ENCODE measurements at places on chromosomes 2 and 18. TPM values are rescaled to one million over a fixed set of nuclear protein-coding genes. Genes with fewer than 3 reads are reported as not detected.

GRCh38 chr2:45024097-45024496 is 14.8 kb upstream of the SIX2 start:
- DNase-seq, result no peak

GRCh38 chr2:12965540-12966269 is 249.0 kb downstream of the TRIB2 start:
- DNase-seq, result no peak

- DNase-seq, result no peak
Measured at GRCh38 chr18:25518716-25519053, 166.7 kb upstream of the ZNF521 start.

DNA sequence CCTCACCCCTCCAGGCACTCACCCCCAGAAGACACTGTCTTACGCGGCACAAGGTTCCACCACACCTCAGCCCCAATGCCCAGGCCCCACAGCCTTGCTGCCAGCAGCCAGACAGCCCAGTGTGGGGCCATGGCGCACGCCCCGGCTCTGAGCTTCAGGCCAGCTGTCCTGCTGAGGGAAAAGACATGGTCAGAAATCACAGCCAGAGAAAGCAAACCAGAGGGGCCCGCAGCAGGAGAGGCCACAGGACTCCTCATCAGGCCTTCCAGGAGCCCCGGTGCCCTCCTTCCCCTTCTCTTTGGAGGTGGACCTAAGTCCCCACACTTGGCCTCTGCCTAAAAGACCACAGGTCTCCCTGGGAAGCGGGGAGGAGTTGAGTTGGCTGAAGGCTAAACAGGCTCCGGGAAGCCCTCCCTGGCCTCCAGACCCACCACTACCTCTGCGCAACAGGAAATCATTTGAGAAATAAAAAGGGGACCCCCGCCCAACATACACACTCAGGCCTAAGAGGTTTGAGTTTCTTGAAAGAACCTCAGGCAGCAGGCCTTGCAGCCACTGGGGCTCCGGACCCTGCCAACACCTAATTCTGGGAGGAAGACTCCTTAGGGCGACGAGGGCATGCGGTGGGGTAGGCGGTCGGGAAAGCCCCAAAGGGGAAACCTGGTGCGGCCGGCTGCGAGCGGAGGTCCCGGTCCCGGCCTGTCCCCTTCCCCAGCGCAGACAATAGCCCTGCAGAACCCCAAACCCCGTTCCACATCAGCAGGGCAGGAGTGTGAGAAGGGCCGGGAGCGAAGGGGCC is 1.9 kb downstream of the SEMA4C start:
- DNase-seq, result no peak

DNA sequence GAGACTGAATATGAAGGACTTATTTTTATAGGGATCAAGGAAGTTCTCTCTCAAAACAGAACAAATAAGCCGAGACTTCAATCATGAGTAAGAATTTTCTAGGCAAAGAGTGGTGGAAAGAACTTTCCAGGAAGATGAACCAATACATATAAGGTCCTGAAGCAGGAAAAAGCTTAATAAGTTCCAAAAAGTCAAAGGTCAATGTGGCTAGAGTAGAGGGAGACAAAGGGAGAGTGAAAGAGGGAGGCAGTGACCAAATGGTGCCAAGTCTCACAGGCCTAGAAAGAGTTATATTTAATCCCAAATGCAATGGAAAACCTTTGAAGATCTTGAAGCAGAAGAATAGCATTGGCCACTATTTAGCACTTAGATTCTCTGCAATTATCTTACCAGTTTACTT is 56.0 kb downstream of the PDE11A start:
- DNase-seq, result no peak

GRCh38 chr2:197560146-197560665 is 44.3 kb downstream of the MOB4 start:
- DNase-seq, result no peak

DNA sequence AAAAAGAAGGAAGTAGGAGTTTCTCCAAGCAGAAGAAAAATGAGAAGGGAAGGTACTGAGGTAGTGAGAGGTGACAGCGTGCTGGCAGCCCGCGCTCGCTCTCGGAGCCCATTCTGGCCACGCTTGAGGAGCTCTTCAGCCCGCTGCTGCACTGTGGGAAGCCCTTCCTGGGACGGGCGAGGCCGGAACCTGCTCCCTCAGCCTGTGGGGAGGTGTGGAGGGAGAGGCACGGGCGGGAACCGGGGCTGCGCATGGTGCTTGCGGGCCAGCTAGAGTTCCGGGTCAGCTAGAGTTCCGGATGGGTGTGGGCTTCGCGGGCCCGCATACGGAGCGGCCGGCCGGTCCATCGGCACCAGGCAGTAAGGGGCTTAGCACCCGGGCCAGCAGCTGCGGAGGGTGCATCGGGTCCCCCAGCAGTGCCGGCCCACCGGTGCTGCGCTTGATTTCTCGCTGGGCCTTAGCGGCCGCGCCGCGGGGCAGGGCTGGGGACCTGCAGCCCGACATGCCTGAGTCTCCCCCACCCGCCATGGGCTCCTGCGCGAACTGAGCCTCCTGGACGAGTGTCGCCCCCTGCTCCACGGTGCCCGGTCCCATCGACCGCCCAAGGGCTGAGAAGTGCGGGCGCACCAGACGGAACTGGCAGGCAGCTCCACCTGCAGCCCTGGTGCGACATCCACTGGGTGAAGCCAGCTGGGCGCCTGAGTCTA is 11.1 kb upstream of the CYS1 start:
- DNase-seq, result no peak

- no peak for DNase-seq
Measured at GRCh38 chr2:21279525-21279924, 155.8 kb downstream of the TDRD15 start.

DNA sequence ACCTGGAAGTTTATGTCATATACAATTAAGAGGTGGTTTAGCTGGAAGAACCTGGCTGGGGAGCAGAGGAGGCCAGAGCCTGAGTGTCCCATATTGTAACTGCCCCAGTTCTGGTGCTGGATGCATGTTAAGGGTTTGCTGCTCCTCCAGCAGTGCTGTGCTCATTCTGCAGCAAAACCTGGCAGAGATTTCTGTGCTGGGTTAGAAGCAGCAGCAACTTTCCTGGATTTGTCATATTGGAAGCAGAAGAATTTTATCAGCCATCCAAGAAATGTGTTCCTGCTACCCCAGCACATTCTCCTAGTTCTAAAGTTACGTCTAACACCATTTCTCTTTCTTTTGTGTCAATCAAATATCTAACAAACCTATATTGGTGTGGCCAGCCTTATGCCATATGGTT is 284.1 kb downstream of the TDRD15 start:
- DNase-seq, result no peak

GRCh38 chr2:176682278-176682677 is 413.0 kb downstream of the MTX2 start:
- no peak for DNase-seq

DNA sequence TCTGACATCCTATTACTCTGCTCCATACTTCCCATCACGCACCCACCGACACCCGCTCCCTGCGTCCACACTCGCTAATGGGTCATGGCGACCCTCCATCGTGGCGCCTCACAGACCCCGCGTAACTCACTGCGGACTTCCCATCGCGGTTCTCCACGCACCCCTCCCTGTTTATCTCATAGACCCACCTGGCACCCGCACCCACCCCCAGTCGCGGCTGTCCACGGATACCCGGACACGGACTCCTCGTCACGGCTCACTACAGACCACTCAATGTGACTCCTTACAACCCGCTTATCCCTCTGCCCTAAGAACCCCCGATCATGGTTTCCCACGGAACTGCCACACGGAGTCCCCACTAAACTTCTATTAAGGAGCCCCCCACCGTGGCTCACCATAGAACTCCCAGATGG is 458 bp downstream of the CXXC1 start:
- no peak for DNase-seq

- no peak for DNase-seq
Measured at GRCh38 chr2:53964987-53965687, 5.7 kb downstream of the PSME4 start.

DNA sequence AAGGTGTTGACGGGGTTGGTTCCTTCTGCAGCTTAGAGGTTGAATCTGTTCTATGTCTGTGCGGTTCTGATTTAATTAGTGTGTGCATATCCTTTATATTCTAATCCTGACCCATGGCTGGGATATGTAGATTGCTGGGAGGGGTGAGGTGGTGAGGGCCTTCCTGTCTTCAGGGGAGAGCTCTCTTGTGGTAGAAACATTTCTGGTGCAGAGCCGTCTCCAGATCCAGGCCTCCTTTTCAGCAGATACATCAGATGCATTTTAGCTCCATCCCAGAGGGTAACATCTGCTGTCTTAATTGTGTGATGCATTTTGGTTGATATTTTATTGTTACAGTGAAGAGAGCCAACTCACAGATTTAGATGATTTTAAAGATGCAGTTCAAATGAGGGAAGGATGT is 227.8 kb downstream of the AGAP1 start:
- no peak for DNase-seq

GRCh38 chr2:74834792-74835755 is 1.1 kb downstream of the HK2 start:
- DNase-seq, result no peak

GRCh38 chr2:118737684-118738083 is 109.8 kb downstream of the EN1 start:
- no peak for DNase-seq

DNA sequence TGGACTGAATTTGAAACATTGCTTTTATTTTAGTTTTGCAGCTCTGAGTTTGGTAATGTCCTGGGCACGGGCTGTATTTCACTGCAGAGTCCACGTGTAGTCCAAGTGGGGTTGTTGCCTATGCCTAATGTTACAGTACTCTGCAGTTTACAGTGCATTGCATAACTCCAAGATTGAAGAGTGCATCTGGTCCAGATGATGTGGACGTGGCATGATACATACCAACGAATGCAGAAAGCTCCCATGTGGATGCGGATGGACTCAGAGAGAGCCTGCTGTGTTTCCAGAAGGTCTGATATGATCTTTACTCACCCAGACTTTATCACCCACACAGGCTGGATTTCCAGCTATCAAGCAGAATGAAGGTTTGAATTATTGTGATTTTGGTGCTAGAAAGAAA is 44.4 kb upstream of the CCDC68 start:
- DNase-seq, result no peak

DNA sequence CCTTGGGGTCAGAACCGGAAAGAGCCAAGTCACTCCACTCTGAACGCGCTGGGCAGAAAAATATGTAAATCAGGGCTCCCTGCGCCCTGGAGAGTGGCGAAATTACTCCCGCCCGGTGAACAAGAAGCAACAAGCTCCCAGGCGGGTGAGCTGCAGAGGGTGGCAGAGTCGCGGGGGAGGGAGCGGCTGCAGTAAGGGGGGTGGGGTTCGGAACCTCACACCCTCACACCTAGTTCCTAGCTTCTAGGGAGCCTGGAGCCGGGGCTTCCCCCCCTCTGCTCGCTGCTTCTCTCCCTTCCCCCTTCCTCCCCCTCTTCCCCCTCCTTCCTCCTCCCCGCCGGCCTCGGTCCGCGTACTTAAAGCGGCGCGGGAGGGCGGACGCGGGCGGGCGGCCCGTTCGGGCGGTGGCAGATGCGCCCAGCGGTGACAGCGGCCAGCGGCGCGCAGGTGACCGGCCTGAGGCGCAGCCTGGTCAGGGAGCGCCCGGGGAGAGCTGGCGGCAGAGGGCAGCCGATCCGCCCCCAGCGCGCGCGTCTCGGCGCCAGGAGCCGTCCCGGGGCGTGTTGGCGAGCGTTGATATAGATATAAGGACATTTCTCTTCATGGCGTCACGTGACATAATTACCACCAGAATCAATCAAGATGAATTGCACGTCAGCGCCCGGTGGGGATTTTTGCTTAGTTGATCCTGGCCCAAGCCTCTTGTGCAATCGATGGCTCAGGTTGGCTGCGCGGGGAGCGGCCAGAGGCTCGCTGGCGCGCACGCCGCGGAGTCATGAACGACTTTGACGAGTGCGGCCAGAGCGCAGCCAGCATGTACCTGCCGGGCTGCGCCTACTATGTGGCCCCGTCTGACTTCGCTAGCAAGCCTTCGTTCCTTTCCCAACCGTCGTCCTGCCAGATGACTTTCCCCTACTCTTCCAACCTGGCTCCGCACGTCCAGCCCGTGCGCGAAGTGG is at the start of gene HOXD11:
Gene HOXD11, plus strand, starts transcription at position 700 of the 959 bp plus-strand sequence. Its CDS starts 76 bp downstream, at position 776.
- no peak for DNase-seq

DNA sequence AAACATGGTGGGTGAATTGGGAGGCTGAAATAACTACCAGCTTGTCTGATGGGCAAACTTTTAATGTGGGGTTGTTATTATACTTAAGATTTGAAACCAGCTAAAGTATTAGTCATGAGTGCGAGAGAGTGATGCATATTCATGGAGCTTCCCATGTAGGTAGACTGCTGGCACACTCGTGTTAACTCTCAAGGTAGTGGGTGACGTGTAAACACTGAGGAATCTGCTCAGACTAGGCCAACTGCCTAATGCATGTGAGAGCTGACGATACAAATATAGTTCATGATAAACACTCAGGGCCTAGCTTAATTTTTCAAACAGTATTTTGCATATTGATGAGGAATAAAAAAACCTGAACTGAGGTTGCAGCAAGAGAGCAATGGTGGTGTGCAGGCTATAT is 1165.7 kb upstream of the PIK3C3 start:
- DNase-seq, result no peak

DNA sequence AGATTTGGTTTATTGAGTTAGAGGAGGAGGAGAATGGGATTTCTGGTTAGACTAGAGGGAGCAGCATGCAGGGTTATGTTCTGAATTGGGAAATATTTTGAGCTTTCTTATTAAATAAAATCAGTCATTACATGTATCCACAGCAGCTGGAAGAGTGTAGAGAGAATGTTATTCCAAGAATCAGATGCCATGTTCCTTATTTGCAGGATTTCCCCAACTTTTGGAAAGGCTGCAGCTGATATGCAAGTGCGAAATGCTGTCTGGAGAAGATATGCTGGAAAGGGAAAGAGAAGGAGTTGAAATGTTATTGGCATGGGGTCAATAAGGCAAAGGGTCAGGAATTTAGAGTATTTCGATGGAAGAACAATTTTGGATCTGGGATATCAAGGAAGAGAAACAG is 255.8 kb downstream of the MTX2 start:
- no peak for DNase-seq

DNA sequence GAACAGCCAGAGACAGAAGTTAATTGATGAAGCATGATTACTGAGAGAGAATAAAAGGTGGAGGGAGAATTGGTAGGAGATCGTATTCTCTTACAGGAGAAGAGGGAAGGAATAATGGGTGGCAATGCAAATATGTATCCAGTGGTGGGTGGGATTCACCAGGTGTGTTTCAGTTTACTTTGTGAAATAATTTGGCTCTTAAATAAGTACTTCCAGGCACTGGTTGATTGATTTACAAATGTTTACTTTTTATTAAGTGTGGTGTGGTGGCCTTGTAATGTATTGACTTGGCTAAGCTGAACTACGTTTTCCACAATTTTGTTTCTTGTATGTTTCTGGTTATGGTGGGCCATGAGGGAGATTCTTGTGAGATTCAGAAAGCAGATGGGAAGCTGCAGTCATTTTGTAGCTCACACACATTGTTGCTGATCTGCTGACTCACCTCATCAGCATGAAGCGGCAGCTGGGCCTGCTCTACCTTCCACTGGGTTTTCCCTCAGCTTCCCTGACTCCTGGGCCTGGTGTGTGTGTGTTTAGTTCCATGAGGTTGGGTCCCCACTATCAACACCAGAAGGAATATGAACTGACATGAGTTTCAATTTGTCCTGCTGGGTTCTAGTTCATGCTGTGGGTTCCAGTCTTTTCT is 32.6 kb downstream of the MYL12B start:
- no peak for DNase-seq

Gene MAB21L4
- 4.8 TPM for polyA plus RNA-seq

Gene SEMA4F
- 6.3 TPM for polyA plus RNA-seq

Gene POTEI
- 0.08 TPM for polyA plus RNA-seq

Gene SERPINB2
- polyA plus RNA-seq, result 0.10 TPM

Gene TBC1D8
- polyA plus RNA-seq, result 45.3 TPM

Gene PCGF1
- polyA plus RNA-seq, result 29.5 TPM

Gene KCNG3
- polyA plus RNA-seq, result 1.1 TPM

Gene CENPA
- polyA plus RNA-seq, result 20.7 TPM

Gene MLPH
- 3.6 TPM for polyA plus RNA-seq

Gene NAT8
- 18.6 TPM for polyA plus RNA-seq
